ENCODE measurements at places on chromosomes 4 and X.

GRCh38 chrX:28177202-28177601 is 196.0 kb upstream of the DCAF8L1 start:
- no peak for DNase-seq

GRCh38 chrX:17377091-17377717 is 2.2 kb downstream of the NHS start:
- DNase-seq: no peak

DNA sequence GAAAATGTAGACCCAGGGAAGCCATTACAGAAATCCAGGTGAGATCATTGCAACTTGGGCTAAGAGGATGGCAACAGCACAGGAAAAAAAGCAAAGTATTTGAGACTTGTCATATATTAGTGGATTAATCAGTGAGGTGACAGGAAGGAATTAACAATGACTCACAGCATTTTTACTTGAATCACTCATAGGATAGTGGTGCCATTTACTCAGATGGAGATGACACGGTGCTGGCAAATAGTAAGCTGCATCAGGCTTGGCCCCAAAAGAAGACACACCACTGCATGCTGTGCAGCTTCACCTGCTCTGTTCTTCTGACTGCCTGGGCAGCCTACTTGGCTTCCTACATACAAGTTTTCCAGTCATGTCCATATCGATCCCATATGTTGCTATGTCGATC is 144.8 kb downstream of the FRYL start:
- no peak for DNase-seq

DNA sequence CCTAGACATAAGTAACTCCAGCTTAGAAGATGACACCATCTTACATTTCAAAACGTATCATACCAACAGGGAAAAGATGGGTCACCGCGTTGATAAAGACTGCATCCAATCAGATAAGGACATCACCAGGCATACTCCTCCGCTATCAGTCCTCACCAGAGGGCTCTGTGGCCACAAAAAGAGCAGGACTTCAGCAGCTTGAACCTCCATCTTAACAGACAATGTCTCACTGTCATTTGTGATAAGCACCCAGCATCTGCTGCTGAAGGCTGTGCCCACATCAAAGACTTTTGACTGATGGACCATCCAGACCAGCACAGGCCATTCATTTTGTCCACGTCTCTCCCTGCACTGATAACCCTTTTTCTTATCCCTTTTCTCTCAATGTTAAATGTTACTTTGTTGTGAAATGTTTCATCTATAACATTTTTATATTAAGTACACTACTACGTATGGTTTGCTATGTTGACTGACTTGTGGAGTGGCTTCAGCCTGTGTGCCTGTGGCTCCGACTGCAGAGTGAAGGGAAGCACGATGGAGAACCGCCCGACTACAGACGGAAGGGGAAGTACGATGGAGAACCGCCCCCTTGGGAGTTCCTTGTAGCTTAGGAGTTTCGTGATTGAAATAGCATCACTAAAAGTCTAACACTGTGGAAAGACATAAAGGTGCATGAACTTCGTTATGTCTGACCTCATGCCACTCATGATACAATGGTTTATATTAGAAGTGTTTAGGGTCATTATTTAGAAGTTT is 595.4 kb upstream of the AGA start:
- DNase-seq: no peak

DNA sequence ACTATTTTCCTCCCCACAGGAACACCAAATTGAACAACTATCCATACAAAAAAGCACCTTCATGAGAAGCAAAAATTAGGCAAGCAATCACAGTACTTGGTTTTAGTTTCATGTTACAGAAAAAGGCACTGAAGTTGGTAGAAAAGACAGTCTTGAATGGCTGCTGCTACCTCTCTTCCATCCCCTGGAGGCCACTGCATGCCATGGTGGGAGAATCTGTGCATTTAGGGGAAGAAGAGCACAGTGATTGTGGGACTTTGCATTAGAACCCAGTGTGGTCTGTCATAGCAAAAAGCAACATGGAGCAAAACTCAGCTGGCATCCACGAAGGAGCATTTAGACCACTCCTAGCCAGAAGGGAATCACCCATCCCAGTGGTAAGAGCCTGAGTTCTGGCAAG is 941.9 kb downstream of the PCDH18 start:
- no peak for DNase-seq

DNA sequence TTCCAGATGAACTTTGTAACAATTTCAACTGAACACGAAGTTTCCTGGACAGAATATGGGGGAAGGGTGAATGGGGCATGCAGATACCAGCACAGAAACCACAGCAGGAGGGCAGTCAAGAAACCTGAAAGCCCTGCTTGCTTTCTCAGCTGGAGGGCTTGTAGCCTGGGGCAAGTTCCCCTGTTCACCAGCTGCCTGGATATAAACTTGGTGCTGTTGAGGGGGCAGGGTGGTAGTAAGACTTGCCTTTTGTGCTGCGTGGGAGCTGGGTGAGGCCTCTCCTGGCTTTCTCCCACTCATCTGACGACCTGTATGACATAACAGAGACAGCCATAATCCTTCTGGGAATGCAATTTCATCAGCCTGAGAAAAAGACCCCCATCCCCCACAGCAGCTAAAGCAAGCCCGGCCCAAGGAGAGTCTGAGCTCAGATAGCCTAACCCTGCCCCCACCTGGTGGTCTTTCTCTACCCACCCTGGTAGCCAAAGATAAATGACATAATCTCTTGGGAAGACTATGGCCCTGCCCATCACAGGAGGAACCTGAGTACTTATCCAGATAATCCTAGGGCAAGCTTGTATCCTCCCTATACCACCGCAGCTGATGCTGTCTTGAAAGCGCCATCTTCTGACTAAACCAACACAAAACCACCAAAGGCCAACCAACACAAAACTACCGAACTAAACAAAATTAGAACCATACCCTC is 234.3 kb downstream of the LAS1L start:
- no peak for DNase-seq

- peak; percentile 83 for DNase-seq
Observed at GRCh38 chrX:118495061-118495921, at the start of gene DOCK11. TSS of gene DOCK11 (plus strand) at chrX:118495815. CDS start at chrX:118495972, 157 bp downstream.

- DNase-seq: no peak
Observed at GRCh38 chr4:82362565-82362964, 11.2 kb downstream of the HNRNPD start.

DNA sequence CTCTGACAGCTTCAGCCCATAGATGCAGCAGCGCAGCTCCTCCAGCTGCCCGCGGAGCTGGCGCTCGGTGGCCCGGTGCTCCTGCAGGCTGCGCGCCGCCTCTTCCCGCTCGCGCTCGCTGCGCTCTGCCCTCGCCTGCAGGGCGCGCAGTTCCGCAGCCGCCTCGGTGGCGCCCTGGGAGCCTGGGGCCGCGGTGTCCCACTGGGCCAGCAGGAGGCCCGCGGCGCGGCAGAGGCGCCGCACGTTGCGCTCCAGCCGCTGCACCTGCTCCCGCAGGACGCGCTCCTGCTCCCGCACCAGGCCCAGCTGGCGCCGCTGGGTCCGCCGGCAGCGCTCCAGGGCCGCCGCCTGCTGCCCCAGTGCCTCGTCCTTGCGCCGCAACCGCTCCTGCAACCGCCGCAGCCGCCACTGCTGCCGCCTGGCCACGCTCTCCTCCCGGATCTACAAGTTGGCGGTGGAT is 10.1 kb downstream of the C4orf50 start:
- no peak for DNase-seq

Measured in GM20000 (cell line).